WTC11 (cell line): ENCODE measurements at places on chromosomes 12 and 14. TPM values are rescaled to one million over a fixed set of nuclear protein-coding genes. Genes with fewer than 3 reads are reported as not detected.
A peak's percentile ranks its signal among the peaks of the same experiment; 100 is the strongest.

DNA sequence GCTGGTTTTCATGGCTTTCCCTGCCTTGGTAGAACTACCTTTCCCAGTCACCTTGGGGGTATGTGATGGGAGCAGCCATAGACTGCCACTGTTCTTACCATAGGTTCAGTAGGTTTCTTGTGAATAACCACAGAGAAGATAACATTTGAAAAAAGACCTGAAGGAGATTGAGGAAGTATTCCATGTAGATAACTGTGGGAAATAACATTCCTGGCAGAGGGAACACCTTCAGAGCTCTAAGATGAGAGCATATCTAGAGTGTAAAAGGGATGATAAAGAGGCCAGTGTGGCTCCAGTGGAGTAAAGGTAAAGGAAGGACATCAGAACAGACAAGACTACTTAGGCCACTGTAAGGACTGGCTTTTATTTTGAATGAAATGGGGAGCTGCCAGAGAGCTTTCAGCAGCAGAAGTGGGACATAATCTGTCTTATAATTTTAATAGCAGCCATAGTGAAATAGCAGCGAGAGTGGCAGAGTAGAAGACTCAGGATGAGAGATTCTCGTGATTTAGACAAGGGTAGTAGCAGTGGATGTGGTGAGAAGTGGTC is 82.6 kb upstream of the KCNH3 start:
- no peaks in the 10 kb centered on the region for H3K27me3 ChIP-seq
- no peak for DNase-seq
- no peak overlapping the region for H3K4me3 ChIP-seq
- H3K27ac ChIP-seq = peak overlapping the region; percentile 2
- H3K36me3 ChIP-seq = no peaks in the 10 kb centered on the region

Gene GPR68
- total RNA-seq = 0.21 to 0.28 TPM (median 0.27 TPM) in 3 replicates

GRCh38 chr14:62451221-62451620 is 594.0 kb downstream of the KCNH5 start:
- no peak for DNase-seq
- peaks cover 28% of the 10 kb centered on the region for H3K36me3 ChIP-seq
- peaks cover 13% of the 10 kb centered on the region for H3K4me1 ChIP-seq
- no peak overlapping the region for H3K27ac ChIP-seq
- H3K4me3 ChIP-seq = no peak overlapping the region

Gene ESR2
- 0.23 to 0.50 TPM (median 0.39 TPM) in 3 replicates for total RNA-seq
